ENCODE measurements at places on chromosomes 13 and 19.
A peak's percentile ranks its signal among the peaks of the same experiment; 100 is the strongest.

DNA sequence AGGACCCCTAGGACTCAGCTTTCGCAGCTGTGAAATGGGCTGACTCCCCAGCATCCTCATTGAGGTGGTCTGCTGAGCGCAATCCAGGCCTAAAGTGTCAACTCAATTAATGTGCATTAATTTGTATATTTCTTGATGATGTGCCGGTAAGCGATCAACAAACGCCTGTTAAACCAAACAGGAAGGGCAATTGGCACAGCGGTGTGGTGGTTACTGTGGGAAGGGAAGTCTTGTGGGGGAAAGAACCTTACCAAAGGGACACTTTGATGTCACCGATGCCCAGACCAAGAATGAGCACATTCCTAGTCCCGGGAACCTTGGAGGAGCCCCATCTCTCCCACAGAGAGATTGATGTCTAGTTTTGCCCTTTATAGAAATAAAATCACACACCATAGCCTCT, 1.6 kb downstream of the JAK3 start:
- DNase-seq = no peak

DNA sequence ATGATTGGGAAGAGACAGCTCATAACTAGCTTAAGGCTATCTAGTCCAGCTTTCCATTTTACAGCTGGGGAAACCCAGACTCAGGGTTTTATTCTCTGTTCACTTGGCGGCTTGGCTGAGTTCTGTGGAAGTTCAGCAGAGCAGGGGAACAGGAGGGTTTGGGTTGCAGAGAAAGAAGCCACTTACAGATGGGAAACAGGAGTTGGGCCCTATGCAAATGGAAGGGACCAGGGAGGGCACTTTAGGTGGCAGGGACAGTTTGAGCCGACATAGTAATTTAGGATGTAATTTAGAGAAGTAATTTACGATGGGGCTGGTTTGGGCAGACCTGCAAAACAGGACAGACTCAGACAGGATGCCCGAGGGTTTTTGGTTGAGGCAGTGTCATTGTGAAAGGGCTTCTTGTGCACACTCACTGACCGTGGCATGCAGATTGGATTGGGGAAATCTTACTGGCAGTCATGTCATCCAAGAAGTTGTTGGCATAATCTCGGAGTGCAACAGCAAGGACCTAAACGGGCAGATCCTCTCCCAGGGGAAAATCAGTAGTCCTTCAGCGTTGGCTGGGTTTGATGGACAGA, 47.3 kb upstream of the GPR183 start:
- no peak for DNase-seq

DNA sequence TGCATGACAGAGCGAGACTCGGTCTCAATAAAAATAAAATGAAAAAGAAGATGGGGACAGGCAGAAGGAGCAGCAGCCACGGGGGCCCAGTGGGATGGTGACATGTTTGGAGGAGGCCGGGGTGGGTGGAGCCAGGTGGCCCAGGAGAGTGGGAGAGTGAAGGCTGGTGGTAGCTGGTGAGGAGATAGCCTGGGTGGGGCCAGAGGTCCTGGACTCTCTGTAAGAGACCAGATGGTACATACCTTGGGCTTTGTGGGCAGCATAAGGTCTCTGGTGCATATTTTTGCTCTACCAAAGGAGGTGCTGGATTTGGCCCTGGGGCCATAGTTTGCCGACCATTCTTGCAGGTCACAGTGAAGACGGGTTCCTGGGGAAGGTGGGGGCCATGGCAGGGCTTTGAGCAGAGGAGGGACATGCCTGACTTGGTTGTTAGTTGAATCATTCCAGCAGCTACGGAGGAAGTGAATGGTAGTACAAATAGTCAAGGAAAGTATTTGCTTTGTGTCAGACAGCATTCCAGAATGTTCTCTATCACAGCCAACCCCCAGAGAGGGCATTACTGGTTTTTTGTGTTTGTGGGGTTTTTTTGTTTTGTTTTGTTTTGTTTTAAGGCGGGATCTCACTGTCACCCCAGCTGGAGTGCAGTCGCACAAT, 69.1 kb downstream of the ARHGEF18 start:
- DNase-seq = no peak

- no peak for DNase-seq
These were observed 73.0 kb upstream of the OXGR1 start for GRCh38 chr13:97067017-97067895.

GRCh38 chr13:28475916-28476725, 18.8 kb downstream of the FLT1 start:
- no peak for DNase-seq

GRCh38 chr19:47445527-47445926, 26.2 kb downstream of the SLC8A2 start:
- DNase-seq = no peak

- DNase-seq = no peak
These were observed 90.5 kb downstream of the STK24 start for GRCh38 chr13:98486412-98486811.

DNA sequence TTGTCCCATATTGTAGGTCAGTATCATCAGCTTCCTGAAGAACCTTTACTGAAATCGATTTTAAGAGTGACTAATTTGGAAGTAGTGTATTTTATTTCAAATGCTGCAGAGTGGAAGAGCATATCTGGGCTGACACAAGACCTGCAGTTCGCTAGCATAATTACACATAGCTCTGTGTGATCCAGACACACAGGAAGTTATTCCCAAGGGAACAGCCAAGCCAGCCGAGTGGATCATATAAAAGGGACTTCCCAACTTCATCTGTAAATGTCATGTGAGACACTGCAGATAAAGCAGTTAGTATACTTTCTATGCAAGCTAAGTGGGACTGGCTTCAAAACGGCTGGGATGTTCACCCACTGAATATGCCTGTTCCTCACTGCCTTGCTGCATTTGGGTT, 760.4 kb downstream of the SLITRK1 start:
- no peak for DNase-seq

GRCh38 chr13:90872491-90873025, 474.9 kb upstream of the MIR17HG start:
- no peak for DNase-seq

GRCh38 chr13:54750521-54750920, 1721.9 kb downstream of the OLFM4 start:
- DNase-seq = no peak

- no peak for DNase-seq
These were observed 43.2 kb upstream of the WDFY2 start for GRCh38 chr13:51541037-51541436.

DNA sequence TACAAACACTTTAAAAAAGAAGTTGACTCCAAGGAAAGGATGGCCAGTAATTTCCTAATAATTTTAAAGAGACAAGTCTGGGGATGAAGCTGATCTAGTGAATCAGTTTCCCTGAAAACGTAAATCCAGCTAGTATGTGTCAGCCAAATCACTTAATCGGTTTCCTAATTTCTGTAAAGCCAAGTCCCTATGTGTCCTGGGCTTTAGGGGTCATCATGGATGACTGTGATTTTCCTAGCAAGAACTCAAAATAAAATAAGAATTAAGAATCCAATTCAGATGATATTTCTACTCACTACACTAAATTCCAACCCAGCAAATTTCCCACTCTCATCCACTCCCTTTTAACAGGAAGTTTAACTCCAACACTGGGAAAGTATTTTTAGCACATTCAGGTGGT, 35.9 kb downstream of the ELF1 start:
- DNase-seq = no peak

GRCh38 chr13:43132257-43132656, 108.9 kb downstream of the DNAJC15 start:
- DNase-seq = peak; percentile 19

GRCh38 chr13:100738176-100738855, 63.7 kb upstream of the TMTC4 start:
- no peak for DNase-seq

GRCh38 chr13:113537909-113538688, 46.5 kb upstream of the TFDP1 start:
- no peak for DNase-seq

GRCh38 chr13:75986818-75987217, 350.7 kb downstream of the LMO7 start:
- no peak for DNase-seq

- no peak for DNase-seq
These were observed 30.2 kb downstream of the RXFP2 start for GRCh38 chr13:31769575-31769974.

- no peak for DNase-seq
These were observed 7.2 kb downstream of the ADGRE2 start for GRCh38 chr19:14770944-14771839.

DNA sequence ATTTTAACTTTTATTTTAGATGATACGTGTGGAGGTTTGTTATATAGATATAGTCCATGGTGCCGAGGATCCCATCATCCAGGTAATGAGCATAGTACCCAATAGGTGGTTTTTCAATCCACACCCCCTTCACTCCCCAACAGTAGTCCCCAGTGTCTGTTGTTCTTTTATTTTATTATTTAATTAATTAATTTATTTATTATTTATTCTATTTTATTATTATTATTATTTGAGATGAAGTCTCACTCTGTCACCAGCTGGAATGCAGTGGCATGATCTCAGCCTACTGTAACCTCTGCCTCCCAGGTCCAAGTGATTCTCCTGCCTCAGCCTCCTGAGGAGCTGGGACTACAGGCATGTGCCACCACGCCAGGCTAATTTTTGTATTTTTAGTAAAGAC, 2086.2 kb downstream of the PCDH9 start:
- DNase-seq = no peak

DNA sequence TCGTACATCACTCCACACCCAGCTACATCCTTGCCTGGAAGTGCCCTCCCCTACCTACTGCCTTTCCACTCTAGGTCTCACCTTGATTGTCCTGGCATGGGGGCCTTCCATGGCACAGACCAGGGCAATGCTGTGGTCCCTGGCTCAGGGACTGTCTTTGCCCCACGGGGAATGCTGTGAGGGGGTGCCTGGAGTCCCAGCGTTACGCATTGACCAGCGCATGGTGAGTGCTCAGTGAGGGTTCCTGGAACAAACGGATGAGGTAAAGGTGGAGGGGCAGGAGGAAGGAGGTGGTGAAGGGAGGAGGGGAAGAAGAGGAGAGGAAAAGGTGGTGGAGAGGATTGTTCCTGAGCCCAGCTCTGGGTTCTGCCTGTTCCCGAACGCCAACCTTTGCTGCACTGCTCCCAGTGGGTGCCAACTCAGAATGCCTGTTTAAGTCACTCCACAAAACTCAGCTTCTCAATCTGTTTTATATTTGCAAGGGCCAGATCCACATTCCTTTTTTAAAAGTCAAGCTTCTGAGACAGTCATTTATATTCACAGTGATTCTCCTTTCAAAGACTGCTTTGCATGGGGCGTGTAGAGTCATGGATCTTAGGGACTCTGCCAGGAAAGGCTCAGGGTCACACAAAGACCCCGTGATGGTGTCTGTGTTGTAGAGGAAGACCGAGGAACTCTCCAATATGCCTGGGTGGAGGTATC, 40.8 kb downstream of the CHST8 start:
- no peak for DNase-seq

DNA sequence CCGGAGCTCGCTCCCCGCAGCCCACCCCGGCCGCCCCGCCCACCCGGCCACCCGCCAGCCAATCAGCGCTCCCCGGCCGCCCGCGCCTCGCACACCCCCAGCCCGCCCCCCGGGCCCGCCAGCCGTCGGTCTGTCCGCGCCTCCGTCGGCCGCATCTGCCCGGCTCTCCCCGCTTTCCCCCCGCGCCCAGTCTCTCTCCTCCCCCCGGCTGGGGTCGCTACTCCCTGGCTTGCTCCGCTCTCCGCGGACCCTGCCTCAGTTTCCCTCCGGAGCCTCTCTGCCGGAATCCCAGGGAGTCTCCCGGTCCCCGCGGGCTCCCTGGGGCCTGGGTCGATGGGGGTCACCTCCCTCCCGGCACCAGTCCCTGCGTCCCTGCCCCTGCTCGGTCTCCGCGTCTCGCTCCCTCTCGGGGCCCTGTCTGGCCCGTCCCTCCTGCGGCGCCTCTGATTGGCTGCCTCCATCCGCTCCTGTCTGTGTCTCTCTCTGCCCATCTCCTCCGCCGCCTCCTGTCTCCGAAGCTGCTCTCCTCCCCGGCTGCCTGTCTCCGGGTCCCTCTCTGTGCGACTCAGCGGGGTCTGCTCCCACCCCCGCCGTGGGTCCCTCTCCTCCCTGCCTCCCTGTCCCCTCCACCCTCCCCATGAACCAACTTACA, 484 bp downstream of the IL11 start:
- peak; percentile 99 for DNase-seq

GRCh38 chr19:2453431-2454025, 3.2 kb downstream of the LMNB2 start:
- DNase-seq = no peak

GRCh38 chr13:112887151-112887550, 81.9 kb upstream of the MCF2L start:
- no peak for DNase-seq

GRCh38 chr19:55186080-55186479, 6.0 kb upstream of the SYT5 start:
- no peak for DNase-seq

- DNase-seq = no peak
These were observed 71.5 kb downstream of the RUBCNL start for GRCh38 chr13:46315491-46316075.

GRCh38 chr19:37654629-37655300, 500 bp downstream of the ZFP30 start:
- DNase-seq = peak; percentile 35

DNA sequence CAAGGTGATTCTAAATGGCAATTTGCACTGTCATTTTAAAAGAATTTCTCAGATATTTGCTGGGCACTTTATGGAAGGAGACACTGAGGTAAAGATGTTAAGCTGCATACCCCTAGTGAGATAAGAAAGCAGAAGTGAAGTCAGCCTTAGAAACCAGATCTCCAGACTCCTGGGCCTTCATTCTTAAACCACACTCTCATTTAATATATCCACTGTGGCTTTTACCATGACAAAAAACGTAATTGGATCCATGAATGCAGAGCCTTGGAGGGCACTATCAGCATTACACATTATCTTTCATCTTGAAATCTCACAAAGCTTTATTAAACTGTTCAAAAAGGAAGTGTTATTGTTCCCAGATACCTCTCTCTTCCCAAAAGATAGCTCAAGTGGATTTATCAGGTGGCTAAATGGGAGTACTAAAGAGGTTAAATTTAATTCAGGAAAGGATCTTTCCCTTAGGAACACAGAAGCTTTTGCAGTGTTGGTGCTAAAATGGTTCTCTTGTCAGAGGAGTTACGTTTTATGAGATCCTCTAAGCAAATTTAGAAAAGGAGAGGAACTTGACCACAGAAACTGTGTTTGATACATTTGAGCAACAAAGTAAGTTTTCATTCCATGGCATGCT, 1060.4 kb downstream of the EFNB2 start:
- DNase-seq = no peak

DNA sequence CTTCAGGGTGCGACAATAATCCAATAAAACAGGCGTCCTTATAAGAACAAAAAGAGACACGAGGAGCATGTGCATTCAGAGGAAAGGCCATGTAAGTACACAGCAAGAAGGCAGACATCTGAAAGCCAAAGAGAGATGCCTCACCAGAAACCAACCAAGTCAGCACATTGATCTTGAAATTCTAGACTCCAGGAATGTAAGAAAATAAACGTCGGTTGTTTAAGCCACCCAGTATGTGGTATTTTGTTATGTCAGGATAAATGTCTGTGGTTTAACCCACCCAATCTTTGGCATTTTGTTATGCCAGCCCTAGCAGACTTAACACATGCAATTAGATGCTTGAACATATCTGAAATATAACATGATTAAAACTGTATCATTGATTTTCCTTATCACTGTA, 452.0 kb downstream of the SLITRK6 start:
- DNase-seq = no peak

- DNase-seq = no peak
These were observed 693 bp downstream of the RFXAP start for GRCh38 chr13:36819739-36820090.

- DNase-seq = no peak
These were observed 20.3 kb downstream of the ALOX5AP start for GRCh38 chr13:30755678-30756077.
